ENCODE measurements at places on chromosomes 6 and 20.

DNA sequence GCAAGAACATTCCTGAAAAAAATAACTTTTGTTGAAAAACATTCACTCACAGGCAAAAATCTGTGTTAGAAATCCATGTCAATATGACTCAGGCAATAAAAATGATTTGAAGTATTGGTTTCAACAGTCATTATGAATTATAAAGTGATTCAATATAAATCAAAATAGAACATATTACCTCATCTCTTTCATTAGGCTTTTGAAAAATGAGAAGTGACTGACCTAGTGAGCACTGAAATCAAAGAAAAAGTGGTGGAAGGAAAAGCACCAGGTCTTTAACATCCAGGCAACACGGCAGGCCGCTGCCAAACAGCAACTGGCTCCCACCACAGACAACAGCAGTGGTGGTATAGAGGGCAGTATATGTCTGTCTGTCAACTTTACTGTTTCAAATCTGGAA, 68.9 kb downstream of the MAN1A1 start:
- peak; percentile 31 for DNase-seq

GRCh38 chr6:105452924-105453756, 50.3 kb upstream of the PREP start:
- no peak for DNase-seq

- DNase-seq, result no peak
Observed at GRCh38 chr6:151029970-151030369, 164.5 kb downstream of the MTHFD1L start.

- no peak for DNase-seq
Observed at GRCh38 chr6:33826537-33826936, 22.7 kb upstream of the MLN start.

DNA sequence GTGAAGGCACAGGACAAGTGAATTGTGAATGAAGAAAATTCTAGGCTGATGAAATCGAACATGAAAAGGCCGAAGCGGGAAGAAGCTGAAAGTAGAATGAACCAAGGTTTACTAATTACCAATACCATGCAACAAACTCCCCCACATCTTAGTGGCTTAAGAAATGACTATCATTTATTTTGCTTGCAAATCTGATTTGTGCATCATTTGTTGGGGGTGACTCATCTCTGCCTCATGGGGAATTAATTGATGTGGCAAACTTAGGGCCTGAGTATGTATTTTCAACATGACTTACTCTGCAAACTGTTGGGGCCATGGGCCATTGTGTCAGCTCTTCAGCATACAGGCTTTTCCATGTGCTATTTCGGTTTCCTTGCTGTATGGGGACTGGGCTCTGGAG, 26.8 kb downstream of the PPP1R14C start:
- peak; percentile 90 for DNase-seq

DNA sequence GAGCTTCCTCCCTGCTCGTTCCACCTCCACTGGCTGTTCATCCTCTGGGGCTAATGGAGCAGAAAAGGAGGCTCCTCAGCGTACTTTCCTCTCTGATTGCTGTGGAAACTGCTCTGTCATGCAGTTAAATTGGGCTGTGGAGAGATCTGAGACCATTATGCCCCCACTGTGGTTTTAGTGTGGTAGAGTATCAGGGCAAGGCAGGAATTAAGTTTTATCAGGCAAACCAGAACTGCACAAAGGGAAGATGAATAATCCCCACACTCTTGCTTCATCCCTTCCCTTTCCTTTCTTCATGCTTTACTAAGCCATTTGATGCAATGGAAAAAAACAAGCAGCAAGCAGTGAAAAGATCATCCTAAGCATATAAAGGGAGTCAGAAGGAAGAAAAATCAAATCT, 11.9 kb upstream of the ME1 start:
- DNase-seq, result peak; percentile 78

DNA sequence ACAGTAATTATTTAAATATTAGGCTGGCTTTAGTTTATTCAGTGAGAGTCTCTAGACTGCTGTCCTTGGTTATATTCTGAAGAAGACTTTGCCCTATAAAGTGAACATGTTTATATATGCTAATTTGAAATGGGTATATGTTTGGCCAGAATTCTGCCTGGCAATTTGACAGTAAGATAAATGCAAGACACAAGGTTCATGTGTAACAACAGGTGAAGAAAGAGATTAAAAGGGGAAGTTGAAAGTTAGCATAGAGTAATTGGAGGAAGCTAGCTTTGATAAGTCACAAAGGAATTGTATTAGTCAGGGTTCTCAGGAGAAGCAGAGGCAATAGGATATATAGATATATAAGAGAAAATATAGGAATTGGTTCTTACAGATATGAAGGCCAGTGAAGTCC, 191.4 kb downstream of the CENPW start:
- no peak for DNase-seq

DNA sequence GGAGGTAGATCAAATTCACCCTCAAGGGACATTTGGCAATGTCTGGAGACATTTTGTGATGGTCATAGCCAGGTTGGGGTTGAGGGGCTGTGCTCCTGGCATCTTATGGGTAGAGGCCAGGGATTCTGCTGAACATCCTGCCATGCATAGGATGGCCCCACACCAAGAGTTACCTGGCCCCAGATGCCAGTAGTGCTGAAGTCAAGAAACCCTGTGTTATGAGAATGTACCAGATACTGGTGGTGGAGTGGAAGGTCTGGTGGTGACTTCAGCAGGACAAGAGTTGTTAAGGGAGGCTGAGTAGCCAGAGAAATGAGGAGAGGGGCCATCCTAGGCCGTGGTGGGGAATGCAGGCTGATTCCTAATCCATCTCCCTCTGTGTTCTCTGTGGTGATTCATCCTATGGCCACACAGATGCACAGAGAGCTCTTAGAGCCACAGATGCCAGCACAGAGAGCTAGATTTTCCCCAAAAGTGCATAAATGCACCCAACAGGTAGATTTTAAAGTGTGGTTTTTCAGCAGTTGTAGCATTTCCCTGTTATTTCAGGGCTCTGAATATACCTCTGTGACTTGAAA, 43.6 kb downstream of the CDYL start:
- no peak for DNase-seq

DNA sequence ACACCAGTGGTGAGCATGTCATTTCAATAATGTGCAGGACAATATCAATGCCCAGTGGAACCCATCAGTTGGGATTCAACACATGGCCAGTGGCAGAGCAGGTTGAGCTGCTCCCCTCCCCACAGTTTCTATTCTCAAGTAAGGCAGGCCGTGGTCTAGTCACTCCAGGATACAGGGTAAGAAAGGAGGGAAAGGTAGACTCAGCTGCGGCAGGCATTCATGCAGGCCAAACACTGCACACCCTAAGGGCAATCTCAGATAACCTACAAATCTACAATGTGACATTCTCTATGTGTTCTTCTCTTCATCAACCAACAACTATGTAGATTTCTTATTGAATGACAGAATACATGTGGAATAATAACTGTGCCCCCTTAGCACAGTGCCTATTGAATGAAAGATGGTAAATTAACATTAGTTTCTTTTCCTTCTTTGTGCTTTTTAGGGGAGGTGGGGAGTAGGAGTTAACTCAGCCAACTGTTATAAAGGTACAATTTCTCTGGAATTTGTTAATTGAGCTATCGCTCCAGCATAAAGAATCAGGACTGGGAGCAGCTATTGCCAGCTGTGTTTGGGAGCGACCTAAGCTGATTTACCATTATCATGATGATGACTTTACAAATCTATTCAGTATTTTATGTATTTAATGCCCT, 89.7 kb downstream of the FAM50B start:
- DNase-seq, result no peak

DNA sequence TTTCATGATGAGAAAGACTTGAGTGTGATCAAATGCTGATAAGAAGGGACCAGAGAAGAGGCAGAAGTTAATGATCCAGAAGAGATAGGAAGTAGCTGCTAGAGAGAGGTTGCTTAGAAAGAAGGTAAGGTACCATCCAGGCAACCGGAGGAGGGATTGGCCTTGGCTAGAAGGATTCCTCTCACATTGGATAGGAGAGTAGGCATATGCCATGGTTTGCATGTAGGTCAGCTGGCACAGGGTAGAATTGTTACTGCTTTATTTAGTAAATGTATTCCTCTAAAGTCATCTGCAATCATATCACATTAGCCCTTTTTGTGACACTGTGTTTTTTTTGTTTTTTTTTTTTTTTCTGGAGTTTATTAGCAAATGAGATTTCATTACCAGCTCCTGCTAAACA, 580.9 kb upstream of the FLRT3 start:
- no peak for DNase-seq

DNA sequence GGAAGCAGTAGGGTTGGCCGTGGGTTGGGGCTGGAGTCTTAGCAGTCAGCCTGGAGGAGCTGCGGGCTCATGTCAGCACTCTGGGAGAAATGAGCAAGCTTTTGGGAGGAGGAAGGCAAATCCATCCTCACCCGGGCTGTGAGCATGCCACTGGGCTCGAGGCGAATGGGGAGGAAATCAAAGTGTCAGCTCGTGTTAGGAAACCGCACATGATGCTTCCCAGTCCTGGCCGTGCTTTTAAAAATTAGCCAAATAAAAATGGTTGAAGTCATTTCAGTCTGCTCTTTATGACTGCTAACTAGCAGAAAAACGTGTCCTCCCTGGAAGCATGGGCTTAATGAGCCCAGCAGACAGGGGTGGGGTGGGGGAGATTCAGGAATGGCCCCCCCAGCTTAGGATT, 98.1 kb downstream of the NFATC2 start:
- DNase-seq, result no peak

DNA sequence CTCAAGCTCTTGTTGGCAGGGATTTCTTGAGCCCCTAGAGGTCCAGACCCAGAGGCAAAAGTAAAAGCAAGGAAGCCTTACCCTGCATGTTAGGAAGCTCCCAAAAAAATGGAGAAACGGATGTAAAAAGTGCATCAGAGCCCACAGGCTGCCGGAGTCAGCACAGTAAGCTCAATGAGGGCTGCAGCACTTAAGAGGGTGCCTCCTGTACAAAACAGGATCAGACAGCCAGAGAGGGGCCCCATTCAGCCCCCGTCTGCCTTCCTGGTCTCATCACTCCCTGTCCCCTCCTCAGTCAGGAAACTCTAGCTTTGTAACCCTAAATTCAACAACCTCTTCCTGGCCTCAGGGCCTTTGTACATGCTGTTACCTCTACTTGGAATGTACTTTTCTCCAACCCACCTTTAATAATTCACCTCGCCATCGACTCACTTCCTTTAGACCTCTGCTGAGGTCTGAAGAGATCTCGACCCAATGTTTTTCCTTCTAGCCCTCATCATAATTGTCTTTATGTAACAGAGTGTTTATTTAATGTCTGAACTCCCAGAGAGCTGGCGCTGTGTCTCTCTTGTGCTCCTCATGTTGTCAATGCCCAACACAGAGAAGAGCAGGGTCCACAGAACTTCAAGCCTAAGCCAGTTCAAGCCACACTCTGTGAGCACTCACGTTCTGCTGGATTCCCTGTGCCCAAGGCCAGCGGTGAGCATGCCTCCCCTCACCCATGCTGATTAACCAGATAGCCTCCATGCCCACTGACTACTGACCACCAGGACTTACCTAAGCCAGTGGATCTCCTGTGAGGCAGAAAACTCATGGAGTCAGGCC, 2.8 kb upstream of the PLCG1 start:
- DNase-seq, result no peak

- peak; percentile 47 for DNase-seq
Observed at GRCh38 chr6:22457996-22458395, 111.4 kb upstream of the HDGFL1 start.

DNA sequence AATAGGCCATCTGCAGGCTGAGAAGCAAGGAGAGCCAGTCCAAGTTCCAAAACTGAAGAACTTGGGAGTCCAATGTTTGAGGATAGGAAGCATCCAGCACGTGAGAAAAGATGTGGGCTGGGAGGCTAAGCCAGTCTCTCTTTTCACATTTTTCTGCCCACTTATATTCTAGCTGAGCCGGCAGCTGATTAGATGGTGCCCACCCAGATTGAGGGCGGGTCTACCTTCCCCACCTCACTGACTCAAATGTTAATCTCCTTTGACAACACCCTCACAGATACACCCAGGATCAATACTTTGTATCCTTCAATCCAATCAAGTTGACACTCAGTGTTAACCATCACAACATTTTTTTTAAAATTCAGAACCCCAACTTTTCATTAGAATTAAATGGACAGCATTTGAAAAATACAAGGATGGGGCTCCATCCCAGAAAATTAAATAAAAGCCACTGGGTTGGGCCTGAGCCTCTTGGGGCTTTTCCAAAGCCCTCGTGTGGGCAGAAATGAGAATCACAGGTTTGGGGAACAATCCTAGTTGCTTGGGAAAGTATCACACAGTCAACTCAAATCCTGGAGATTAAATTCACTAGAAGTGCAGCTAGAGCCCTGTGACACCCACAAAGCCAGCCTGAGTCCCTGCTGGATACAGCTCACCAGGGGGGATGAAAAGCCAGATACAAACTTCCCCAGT, 2.2 kb downstream of the CLDN20 start:
- no peak for DNase-seq

DNA sequence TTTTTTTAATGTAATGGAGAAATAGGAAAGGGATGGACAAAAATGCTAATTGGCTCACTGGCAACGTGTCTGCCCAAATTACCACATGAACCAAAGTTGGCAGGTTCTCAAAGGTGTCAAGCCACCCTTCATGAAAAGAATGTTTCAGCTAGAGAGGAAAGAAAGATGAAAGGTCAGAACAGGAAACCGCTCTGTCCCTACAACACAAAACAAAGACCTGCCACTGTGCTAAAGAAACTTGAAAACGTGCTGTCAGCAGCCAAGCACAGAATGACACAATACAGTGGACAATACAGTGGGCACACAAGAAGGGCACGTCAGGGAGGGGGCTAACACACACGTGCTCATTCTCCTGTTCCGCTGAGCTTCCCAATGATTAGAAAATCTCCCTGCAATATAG, 4.9 kb downstream of the PREP start:
- no peak for DNase-seq

- no peak for DNase-seq
Observed at GRCh38 chr6:152634773-152635172, 2.4 kb downstream of the SYNE1 start.

GRCh38 chr20:62697468-62697912, 11.1 kb upstream of the NTSR1 start:
- DNase-seq, result no peak

GRCh38 chr6:56831334-56831733, 123.6 kb upstream of the BEND6 start:
- no peak for DNase-seq

DNA sequence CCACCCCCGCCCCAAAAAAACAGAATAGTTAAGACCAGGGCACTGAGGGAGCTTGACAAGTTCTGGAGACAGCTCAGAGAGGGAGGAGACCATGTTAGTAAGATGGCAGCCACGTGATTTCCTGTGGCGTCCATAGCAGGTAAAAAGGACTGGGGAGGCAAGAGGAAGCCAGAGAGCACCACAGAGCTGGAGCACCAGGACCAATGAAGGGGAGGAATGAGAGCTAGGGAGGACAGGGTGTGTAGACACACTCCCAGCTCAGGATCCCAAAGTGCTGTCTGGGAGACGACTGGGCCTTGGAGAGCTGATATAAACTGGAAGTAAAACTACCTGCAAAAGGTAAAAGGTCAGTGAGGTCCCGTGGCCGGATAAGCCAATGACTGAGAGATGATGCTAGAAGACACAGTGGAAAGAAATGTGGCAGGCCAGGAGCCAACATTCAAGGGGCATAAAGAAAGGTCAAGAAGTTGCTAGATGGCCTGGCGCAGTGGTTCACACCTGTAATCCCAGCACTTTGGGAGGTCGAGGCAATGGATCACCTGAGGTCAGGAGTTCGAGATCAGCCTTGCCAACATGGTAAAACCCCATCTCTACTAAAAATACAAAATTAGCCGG, 39.0 kb downstream of the SLC23A2 start:
- DNase-seq, result no peak

Data from fibroblast of lung (primary cell).